Stimulated activated CD4-positive, alpha-beta T cell treated with anti-CD3 and anti-CD28 coated beads, TNF-alpha, amount 100 ng/mL, for 1 hour (primary cell): ENCODE measurements at places on chromosomes 13 and 19.

- no peak for DNase-seq
Measured at GRCh38 chr13:98650396-98651107, 73.6 kb upstream of the STK24 start.

GRCh38 chr19:39136225-39136940, 10.8 kb downstream of the PAK4 start:
- no peak for DNase-seq

DNA sequence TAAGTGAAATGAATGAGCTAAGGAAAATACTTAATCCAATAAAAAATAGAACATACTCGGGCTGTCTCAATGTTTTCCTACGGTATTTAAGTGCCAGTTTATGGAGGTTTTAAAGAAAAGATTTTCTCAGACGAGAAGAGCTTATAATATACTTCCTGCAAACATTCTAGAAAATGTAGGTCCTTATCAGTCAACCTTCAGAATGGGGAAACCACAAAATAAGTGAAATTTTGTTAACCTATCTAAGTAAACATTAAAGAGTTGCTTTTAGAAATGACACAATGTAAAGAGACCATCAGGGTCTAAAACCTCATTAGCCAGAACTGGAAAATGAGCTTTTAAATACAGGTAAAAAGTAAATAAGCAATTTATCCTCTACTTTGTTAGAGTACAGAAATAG, 12.1 kb downstream of the MIR17HG start:
- DNase-seq, result no peak

GRCh38 chr13:92136449-92137155, 738.2 kb downstream of the GPC5 start:
- DNase-seq, result no peak

DNA sequence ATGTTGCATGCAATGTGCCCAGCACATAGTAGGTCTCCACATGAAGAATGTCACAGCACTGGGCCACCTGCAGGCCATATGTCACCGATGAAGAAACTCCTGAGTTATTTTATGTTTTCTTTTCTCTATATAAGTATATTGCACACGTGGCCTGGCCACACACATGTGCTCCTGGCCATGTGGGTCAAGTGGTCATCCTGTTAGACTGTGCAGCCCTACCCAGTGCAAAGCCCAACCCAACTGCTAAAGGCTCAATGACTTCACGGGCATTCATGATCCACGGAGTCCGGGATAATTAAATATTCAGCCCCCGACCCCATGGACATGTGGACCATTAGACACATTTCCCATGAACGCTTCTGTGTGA, 163.2 kb downstream of the TEX29 start:
- DNase-seq, result no peak
